Gastroesophageal sphincter (tissue), 4 donors: ENCODE measurements at places on chromosomes 5 and 9. TPM values are rescaled to one million over a fixed set of nuclear protein-coding genes. Genes with fewer than 3 reads are reported as not detected.

The DDX4 gene
- total RNA-seq, result not detected

The CARD9 gene
- total RNA-seq, result 2.1 TPM

The MEIKIN gene
- not detected for total RNA-seq

DNA sequence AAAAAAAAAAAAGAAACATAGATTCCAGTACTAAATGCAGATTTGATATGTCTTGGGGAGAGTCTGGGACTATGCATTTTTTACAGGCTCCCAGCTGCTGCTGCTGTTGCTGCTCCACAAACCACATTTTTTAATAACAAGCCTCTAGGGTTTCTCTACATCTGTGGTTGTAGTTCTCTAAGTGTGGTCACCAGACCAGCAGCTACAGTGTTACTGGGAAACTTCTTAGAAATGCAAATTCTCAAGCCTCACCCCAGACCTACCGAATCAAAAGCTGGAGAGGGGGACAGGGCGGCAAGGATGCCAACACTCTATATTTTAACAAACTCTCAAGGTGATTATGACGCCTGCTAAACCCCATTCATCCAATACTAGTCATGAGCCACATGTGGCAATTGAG, 293.4 kb upstream of the PTGER4 start:
- ATAC-seq, result no peak

- no peak for ATAC-seq
Observed at GRCh38 chr5:154756009-154756867, 1.1 kb downstream of the LARP1 start.
